ENCODE measurements at places on chromosomes 6 and 20.
A peak's percentile ranks its signal among the peaks of the same experiment; 100 is the strongest.

- H3K4me3 ChIP-seq, result no peak overlapping the region
- DNase-seq, result no peak
- peaks cover 76% of the 10 kb centered on the region for H3K4me1 ChIP-seq
- no peaks in the 10 kb centered on the region for H3K27me3 ChIP-seq
- H3K36me3 ChIP-seq, result peaks cover 7% of the 10 kb centered on the region
These were observed 82.8 kb downstream of the ZMYND8 start for GRCh38 chr20:47273591-47274235.

GRCh38 chr6:157445277-157446009 is 64.5 kb downstream of the ZDHHC14 start:
- no peaks in the 10 kb centered on the region for H3K27me3 ChIP-seq
- no peak overlapping the region for H3K27ac ChIP-seq
- DNase-seq, result no peak

DNA sequence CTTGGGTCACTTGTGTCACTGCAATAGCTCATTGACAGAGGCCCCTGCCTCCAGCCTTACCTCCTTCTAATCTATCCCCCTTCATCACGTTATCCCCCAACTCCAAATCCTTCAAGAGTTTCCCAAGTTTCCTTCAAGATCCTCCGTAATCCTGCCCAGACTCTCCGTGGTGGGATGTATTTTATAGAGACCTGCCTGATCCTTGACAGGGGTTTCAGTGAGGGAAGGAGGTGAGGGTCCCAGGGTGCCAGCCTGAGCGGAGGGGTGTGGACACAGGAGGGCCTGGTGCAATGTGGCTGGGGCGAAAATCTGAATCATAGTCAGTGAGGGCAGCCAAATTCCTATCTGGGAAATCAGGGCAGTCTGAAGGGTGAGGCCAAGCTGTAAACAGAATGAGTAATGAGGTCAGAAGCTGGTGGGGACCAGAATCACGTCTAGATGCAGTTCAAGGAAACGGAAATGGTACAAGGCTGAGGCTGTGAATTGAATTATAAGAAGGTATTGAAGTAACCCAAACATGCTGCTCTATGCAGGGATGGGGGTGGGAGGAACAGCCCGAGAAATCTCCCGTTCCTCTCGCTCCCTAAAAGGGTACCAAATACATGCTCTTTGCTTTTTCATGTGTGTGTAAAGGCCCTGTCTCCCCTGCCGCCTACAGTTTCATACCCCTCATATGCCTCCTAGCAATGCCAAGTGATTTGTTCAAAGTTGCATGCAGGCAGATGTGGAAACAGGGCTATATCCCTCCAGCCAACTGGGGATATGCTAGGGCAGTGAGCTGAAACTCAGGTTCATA is 35.4 kb upstream of the PIM1 start:
- peak overlapping the region; percentile 7 for H3K4me3 ChIP-seq
- DNase-seq, result no peak
- H3K36me3 ChIP-seq, result no peaks in the 10 kb centered on the region
- peak overlapping the region; percentile 98 for H3K27ac ChIP-seq

DNA sequence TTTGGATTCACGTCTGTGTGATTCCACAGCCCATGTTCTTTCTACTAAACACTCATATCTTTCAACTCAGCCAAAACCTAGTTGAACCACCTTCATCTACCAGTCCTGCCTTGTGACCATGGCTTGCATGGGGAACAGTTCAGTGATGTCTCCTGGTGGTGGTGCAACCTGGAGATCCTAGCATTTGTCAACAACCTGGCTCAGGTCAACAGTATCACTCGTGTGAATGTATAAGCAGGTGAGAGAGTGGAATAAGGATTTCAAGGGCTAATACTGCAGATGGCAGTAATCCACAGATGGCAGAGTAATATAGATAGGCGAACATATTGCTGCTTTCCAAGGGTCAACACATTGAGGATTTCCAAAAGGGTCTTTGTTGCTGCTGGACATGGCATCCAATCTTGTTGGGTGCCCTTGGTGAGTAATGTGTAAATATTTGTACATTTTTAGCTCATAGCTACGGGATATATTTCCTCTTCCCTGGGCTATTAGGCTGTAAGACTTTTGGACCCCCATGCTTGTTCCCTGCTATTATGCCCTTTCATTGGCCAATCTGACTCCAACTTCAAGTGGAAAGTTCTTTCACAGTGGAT is 13.4 kb downstream of the PBOV1 start:
- H3K36me3 ChIP-seq, result peaks cover 1% of the 10 kb centered on the region
- no peak overlapping the region for H3K4me3 ChIP-seq
- no peak overlapping the region for H3K27ac ChIP-seq
- no peak for DNase-seq
- no peaks in the 10 kb centered on the region for H3K4me1 ChIP-seq

DNA sequence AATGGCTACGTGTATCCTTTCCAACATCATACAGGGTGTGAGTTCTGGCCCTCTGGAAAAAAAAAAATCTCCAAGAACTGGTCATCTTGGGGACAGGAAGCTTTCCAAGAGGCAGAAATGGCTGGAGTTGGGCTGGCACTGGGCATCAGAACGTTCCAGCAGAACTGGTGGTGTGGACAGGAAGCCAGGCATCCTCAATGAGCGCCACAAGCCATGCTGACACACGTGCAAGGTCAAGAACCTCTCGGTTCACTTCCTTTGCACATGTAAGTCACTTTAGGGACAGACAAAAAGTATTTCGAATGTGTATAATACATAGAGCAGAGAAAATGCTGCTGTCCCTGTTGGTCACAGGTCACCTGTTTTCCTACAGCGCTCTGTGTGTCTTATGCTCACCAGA is 27.4 kb upstream of the RIN2 start:
- no peak overlapping the region for H3K4me3 ChIP-seq
- DNase-seq, result no peak
- no peaks in the 10 kb centered on the region for H3K36me3 ChIP-seq

- H3K4me1 ChIP-seq, result peaks cover 51% of the 10 kb centered on the region
- H3K36me3 ChIP-seq, result no peaks in the 10 kb centered on the region
- peak overlapping the region; percentile 94 for H3K27ac ChIP-seq
- no peaks in the 10 kb centered on the region for H3K27me3 ChIP-seq
These were observed 211.7 kb downstream of the LMBRD1 start for GRCh38 chr6:69584913-69585729.

- H3K36me3 ChIP-seq, result no peaks in the 10 kb centered on the region
- H3K4me3 ChIP-seq, result no peak overlapping the region
- H3K27me3 ChIP-seq, result no peaks in the 10 kb centered on the region
These were observed 7.5 kb upstream of the IFNGR1 start for GRCh38 chr6:137226697-137227096.

DNA sequence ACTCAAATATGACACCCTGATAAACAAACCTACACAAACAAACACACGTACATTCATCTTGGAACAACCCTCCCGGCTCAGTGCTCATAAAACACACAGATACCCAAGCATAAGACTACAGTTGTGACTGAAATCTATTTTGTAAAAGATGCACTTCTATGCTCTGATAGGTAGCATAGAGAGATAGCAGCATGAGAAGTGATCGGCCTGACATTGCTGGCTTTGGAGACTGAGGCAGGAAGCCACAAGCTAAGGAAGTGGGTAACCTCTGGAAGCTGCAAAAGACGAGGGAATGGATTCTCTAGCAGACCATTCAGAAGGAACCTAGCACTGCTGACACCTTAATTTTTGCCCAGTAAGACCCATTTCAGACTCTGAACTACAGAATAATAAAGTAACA is 1.6 kb upstream of the RNF39 start:
- peaks cover 20% of the 10 kb centered on the region for H3K4me1 ChIP-seq
- H3K36me3 ChIP-seq, result peaks cover 3% of the 10 kb centered on the region
- H3K4me3 ChIP-seq, result no peak overlapping the region
- no peak for DNase-seq

- H3K4me3 ChIP-seq, result no peak overlapping the region
- no peak for DNase-seq
- peaks cover 76% of the 10 kb centered on the region for H3K36me3 ChIP-seq
- H3K4me1 ChIP-seq, result peaks cover 97% of the 10 kb centered on the region
- H3K27me3 ChIP-seq, result no peaks in the 10 kb centered on the region
- peak overlapping the region; percentile 90 for H3K27ac ChIP-seq
These were observed 32.3 kb downstream of the JAG1 start for GRCh38 chr20:10641467-10641866.

DNA sequence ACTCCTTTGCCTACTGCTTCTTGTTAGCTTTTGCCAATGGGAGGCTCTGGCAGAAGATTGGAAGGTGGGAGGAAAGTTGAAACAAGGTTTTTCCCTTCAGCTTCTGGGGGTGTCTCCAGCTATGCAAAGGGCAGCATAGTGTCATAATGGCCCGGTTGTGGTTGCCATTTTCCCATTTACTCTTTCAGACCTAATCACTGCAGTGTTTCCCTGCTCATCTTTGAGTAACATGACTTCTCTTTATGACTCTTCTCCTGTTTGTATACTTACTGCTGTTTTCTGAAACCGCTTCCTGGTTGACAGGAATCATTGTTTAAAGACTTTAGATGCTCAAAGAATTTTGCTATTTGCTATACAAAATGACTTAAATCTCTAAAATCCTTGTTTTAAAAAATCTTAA is 19.9 kb downstream of the NRN1 start:
- no peaks in the 10 kb centered on the region for H3K36me3 ChIP-seq
- peaks cover 3% of the 10 kb centered on the region for H3K27me3 ChIP-seq

- H3K4me3 ChIP-seq, result no peak overlapping the region
- H3K27ac ChIP-seq, result no peak overlapping the region
- peaks cover 4% of the 10 kb centered on the region for H3K36me3 ChIP-seq
- no peaks in the 10 kb centered on the region for H3K4me1 ChIP-seq
These were observed 60.2 kb downstream of the CHMP4B start for GRCh38 chr20:33871362-33871761.

DNA sequence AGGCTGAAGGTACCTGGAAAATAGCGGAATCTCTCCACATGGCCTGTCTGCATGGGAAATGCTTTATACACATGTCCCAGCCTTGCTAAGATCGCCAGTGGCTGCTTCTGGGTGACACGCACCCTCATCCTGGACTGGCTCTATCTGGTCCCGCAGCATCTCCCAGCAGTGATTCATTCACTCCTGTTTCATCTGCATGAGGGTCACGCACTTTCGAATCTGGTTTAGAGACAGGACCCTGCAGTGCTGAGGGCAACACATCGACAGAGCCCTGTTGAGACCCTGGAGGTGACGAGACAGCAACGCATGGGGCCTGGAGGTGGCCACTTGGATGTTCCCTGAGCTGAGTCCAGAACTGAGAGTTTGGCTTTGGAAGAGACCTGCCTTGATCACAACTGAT is 136.5 kb downstream of the SMOC2 start:
- H3K27me3 ChIP-seq, result peaks cover 2% of the 10 kb centered on the region
- H3K27ac ChIP-seq, result no peak overlapping the region
- no peak overlapping the region for H3K4me3 ChIP-seq

DNA sequence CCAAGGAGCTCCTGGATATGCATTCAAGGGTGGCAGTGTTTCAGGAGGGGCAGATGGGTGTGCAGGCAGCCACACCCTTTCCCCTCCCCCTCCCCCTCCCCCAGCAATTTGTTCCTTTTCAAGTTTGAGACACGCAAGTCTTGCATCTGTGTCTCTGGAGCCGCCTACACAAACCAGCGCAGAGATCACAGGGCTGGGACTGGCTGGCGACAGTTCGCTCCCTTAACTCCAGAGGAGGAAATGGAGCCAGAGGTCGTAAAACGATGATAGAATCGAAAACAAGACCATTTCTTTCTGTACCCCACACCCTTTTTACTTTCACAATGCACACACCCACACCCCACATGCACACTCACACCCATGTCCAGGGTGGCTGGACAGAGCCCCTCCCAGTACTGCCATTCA is 163.1 kb downstream of the LY86 start:
- peaks cover 9% of the 10 kb centered on the region for H3K4me1 ChIP-seq
- H3K27ac ChIP-seq, result no peak overlapping the region
- no peak overlapping the region for H3K4me3 ChIP-seq
- H3K27me3 ChIP-seq, result peaks cover 3% of the 10 kb centered on the region
- DNase-seq, result no peak
- no peaks in the 10 kb centered on the region for H3K36me3 ChIP-seq
